ENCODE measurements at places on chromosomes 1 and 21.

GRCh38 chr1:21338573-21339355, 48.5 kb upstream of the ECE1 start:
- DNase-seq, result no peak

GRCh38 chr1:115544131-115544530, 97.6 kb upstream of the VANGL1 start:
- DNase-seq, result no peak

GRCh38 chr21:39581414-39581813, 31.3 kb upstream of the B3GALT5 start:
- DNase-seq, result no peak

DNA sequence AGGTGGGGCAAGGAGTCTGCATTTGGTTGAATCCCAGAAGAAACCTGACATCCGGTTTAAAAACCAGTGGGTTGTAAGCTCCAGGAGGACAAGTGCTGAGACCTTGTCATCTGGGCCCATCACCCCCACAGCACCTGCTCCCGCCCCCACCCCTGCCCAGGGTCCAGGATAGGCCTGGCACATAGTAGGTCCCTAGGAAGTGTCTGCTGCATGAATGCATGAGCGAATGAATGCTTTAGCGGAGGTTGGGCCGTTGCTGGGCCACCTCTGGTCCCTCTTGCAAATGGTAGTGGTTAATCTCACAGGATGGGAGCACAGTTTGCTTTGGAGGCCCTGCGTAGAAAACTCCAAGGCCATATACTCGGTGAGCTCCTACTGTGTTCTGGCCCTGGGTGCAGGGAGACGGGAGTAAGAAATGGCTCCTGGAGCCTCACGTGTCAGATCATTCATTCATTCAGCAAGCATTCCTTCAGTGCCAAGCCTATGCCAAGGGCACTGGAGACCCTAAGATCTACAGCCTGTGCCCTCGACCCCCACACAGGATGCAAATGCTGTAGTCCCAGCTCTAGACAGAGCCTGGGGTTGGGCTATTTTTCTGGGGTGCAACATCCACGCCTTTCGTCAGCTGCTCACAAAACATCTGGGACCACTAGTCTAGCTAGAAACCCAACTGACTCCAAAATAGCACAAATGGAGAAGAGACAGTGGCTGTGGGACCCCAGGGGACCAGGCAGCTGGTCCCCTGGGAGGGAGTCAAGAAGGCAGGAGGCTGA, 28.9 kb downstream of the EPHA2 start:
- no peak for DNase-seq

DNA sequence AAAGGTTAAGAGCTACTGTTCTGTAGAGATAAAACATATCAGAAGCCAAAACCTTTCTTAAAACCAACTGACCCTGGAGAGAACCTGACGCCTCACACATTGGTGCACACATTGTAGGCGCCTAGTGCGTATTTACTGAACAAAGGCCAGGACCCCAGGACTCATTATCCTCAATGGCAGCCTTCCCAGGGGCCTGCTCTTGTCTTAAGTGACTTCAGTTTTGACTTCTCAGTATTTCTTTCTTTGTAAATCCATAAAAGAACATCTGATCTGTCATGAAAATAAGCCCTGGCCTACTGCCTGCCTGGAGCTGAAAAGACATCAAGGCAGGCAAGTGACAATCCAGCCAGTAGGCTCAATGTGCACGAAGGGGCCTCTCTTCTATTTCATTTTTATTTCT, 27.6 kb downstream of the ABCA4 start:
- DNase-seq, result no peak

- DNase-seq, result peak; percentile 85
These were observed at the start of gene HPCAL4 for GRCh38 chr1:39691383-39692151. TSS of gene HPCAL4 (minus strand) at chr1:39691433. CDS start at chr1:39684603, 6,830 bp downstream.
